Activated naive CD4-positive, alpha-beta T cell treated with anti-CD3 and anti-CD28 coated beads, Interleukin-2, amount 50 U/mL, for 72 hours (primary cell): ENCODE measurements at places on chromosomes 12 and 14. TPM values are rescaled to one million over a fixed set of nuclear protein-coding genes. Genes with fewer than 3 reads are reported as not detected.

Gene ERP27
- 5.0 TPM for total RNA-seq

Gene CPNE8
- 7.2 TPM for total RNA-seq

Gene PIANP
- not detected for total RNA-seq

Gene AKAP5
- total RNA-seq = 1.4 TPM

Gene POTEG
- not detected for total RNA-seq

Gene HOXC12
- not detected for total RNA-seq

Gene PEBP1
- 140 TPM for total RNA-seq

Gene SRRM4
- total RNA-seq = not detected

Gene LALBA
- not detected for total RNA-seq
